Cardiac muscle cell (in vitro differentiated cells and primary cell): ENCODE measurements at places on chromosomes 3 and 15.

GRCh38 chr3:44198284-44199269 is 43.1 kb upstream of the TOPAZ1 start:
- DNase-seq, result peak; percentile 88

DNA sequence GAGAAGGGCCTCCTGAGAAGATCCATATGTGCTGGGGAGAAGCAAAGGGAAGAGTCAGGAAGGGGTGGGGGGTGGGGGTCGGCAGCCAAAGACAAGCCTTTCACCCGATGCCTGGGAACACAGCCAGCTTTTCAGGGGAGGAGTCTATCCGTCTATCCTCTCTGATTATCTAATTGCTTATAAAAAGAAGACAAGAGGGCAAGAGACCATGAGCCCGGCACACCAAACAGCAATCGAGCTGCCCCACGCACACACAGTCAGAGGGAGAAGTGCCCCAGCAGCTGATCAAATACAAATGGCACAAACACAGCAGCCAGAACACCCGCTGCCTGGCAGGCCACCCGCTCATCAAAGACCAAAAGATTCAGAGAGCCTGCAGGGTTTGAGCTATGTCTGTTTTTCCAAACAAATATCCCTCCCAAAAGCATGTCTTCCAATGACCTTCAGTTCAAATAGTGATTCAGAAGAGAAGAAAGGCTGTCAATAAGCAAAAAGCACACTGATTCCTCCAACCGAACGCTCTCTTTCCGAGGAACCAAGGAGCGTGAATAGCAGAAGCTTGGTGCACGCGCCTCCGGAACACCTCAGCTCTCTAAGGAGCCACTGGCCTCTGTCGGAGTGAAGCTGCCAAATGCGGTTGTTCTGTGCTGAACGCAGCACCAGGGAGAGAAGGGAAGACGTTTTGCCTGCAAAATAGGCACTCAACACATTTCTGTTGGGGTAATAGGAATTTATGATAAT is 419.2 kb downstream of the OCA2 start:
- peak; percentile 46 for DNase-seq

DNA sequence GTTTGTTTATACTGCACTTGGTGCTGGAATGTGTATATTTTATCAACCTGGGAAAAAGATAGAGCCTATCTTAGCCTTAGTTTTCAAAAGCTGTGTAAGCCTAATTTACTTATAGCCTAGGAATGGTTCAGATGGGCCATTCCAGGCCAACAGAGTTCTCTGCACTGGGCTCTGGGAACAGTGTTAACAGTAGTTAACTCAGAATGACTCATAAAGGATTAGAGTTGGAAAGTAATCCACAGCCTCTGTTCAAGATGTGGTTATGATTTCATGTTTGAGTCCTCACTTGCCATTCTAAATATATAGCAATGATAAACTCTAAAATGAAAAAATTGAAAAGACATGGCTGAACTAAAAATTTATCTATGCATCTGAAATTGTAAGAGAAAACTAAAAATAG is 22.6 kb upstream of the PEX5L start:
- no peak for DNase-seq

- DNase-seq, result no peak
These were observed 108.1 kb downstream of the TPRA1 start for GRCh38 chr3:127482216-127483004.

DNA sequence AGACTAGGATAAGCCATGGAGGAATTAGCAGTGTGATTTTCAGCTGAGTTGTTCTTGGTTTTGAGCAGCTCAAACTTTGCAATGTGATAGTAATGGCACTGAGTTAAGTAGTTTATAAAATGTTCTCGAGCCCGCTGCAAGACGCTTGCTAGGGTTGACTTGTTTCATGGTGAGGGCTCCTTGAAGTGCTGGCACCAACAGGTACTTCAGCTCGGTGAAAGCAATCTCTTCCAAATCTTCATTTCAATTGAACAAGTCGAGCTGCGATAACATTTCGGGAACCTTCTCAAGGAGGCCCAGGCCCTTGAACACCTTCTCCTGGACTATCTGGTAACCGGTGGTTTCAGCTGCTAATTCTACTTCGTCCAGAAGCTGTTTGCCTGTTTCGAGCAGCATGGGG is 50.8 kb upstream of the DYNC1LI1 start:
- no peak for DNase-seq

DNA sequence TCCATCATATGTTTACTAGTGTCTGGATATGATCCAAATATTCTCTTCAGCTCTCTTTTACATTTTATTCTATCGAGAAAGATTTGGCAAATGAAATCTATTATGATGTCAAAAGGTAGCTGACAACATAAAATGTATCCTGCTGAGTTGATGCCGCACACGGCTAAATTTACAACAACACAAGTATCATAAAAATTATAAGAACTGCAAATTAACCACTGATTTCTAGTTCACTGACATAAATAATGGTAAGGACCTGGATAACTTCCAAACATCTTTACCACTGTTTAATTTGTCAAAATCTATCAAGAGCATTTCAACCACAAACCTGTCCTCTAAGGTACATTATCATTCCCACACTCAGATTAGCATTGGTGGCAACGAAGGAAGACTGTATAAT is 244.5 kb downstream of the FOXP1 start:
- DNase-seq, result no peak

DNA sequence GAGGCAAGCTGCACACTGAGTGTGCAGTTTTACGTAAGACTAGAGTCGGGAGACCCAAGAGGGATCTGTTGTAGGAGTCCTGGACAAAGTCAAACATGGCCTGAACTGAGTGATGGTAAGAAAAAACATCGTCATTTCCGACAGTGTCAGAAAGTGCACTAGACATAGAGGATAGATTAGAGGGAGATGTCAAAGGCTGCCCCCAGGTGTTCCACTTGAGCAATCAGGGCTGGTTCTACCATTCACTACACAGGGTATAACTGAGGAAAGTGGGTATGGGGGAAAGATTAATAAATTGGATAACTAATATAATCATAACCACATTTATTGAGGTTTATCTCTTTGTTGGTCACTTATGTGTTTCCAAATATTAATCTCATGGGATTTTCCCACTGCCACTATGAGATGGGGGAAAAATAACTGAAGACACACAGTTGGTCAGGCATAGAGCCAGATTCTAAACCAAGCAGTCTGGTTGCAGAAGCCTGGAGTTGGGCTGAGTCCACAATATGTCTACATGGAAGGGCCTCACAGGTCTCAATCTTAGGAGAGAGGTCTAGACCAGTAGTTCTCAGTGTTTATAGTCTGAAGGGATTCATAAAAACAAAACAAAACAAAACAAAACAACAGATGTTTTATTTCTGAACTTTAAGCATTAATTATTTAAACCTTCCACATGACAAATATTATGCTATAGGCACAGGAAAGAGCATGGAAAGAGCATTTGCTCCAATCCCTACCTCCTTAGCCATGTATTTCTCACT is 766.5 kb downstream of the NTRK3 start:
- DNase-seq, result no peak

GRCh38 chr3:173938159-173938558 is 540.6 kb downstream of the NLGN1 start:
- DNase-seq, result peak; percentile 37

GRCh38 chr3:17045705-17046104 is 160.9 kb downstream of the PLCL2 start:
- DNase-seq, result no peak

DNA sequence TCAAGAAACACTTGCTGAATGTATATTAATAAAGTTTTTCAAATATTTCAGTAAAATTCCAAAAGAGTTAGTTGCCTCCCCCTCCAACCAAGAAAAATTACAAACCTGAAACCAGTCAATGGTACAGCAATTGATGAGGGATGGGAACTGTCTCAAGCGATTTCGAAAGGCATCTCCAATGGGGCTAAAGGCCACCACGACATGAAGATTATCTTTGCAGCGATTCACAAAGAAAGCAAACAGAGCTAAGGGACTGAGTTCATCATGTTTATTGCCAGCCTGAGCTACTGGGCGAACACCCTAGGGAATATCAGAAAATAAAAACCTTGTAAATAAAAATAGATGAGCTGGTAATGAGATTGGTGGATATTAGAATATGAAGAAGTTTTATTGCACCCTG is 99.3 kb upstream of the ASB14 start:
- DNase-seq, result no peak

DNA sequence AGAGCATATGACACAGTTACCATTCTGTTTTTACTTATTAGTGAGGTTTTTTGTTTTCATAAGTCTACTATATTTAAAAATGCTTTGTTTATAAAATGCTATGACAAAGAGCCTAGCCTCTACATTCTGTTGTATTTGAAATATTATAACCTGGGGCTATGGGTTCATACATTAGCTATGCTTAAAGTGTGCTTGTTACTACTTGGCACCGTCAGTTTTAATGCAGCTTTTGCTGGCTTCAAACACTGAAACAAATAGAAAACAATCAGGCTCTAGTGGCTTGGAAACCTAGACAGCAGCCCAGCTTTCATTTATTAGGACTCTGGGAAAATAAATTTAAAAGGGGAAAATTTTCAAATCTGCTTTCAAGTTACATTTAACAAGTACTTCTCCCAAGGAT is 635.9 kb downstream of the CADM2 start:
- no peak for DNase-seq

- no peak for DNase-seq
These were observed 103.7 kb downstream of the AQP9 start for GRCh38 chr15:58241872-58242271.

DNA sequence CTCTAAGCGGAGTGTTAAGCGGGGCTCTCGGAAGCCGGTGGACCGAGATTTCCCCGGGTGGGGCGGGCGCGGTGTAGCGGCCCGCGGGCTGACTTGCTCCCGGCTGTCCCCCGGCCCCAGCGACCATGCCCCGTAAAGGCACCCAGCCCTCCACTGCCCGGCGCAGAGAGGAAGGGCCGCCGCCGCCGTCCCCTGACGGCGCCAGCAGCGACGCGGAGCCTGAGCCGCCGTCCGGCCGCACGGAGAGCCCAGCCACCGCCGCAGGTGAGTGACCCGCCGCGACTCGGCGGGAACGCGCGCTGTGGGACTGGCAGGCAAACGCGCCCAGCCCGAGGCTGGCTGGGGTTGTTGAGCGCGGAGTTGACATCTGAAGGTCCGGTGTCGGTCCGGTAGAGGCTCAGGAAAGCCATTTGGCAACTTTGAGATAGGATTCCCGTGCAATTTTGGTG is 1.3 kb downstream of the SMC4 start:
- DNase-seq, result peak; percentile 35

GRCh38 chr3:57556459-57557084 is 498 bp downstream of the PDE12 start:
- peak; percentile 43 for DNase-seq

DNA sequence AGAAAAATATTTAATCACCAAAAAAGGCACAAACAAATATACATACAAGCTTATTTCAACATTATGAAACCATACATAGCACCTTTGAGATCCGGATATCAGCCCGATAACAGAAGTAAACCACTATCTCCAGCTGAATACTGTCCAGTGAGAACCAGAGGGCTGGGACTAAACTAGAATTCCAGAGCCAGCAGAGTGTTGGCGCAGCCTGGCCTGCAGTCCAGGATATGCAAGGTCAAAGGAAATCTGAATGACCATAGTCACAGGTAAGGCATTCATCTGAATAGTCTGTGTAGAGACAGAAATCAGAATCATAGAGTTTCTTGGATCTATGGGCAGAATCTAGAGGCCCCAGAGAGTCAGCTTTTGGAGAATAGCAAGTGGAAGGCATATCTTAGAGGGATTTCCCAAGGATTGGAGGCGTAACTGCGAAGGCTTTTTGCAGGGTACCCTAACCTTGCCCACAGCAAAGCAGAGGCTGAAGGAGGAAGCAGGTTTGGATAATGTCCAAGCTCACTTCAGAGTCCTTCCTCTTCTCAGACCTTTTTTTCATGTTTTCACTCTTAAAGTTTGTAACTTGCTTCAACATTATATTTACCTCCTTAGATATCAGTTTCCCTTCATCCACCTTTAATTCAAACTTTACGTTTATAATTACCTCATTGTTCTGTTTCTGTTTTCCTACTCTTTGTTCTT is 32.5 kb upstream of the TP63 start:
- no peak for DNase-seq

GRCh38 chr3:58334013-58334321 is 1.3 kb downstream of the PXK start:
- DNase-seq, result no peak

GRCh38 chr3:69297501-69297900 is 88.4 kb downstream of the FRMD4B start:
- DNase-seq, result no peak

GRCh38 chr15:96720656-96721055 is 390.2 kb downstream of the NR2F2 start:
- DNase-seq, result no peak

- DNase-seq, result peak; percentile 6
These were observed 36.2 kb downstream of the KBTBD12 start for GRCh38 chr3:127951276-127951675.
